Peyer's patch (tissue), 4 donors: ENCODE measurements at places on chromosomes 6 and 20. TPM values are rescaled to one million over a fixed set of nuclear protein-coding genes. Genes with fewer than 3 reads are reported as not detected.

ZNF512B gene
- 6.3 TPM for total RNA-seq

DNA sequence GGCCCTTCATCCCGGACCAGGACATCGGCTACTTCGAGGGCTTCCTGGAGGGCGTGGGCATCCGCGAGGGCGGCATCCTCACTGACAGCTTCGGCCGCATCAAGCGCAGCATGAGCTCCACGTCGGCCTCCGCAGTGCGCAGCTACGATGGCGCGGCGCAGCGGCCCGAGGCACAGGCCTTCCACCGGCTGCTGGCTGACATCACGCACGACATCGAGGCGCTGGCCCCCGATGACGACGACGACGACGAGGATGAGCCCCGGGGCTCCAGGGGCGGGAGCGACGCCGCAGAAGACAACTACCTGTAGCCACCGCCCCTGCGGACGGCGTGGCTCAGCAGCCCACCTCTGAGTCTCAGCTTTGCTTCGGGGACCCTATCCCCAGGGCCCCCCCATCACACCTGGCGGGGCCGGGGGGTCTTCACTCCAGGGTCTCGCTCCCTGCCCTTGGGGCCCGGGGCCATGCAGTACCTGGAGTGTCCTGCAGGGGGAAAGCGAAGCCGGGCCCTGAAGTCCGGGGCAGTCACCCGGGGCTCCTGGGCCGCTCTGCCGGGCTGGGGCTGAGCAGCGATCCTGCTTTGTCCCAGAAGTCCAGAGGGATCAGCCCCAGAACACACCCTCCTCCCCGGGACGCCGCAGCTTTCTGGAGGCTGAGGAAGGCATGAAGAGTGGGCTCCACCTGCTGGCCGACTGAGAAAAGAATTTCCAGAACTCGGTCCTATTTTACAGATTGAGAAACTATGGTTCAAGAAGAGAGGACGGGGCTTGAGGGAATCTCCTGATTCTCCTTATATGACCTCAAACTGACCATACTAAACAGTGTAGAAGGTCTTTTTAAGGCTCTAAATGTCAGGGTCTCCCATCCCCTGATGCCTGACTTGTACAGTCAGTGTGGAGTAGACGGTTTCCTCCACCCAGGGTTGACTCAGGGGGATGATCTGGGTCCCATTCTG, 20.8 kb upstream of the HCK start:
- DNase-seq: peak; percentile 84

- no peak for DNase-seq
Observed at GRCh38 chr20:61896058-61896961, 169.4 kb downstream of the TAF4 start.

DNA sequence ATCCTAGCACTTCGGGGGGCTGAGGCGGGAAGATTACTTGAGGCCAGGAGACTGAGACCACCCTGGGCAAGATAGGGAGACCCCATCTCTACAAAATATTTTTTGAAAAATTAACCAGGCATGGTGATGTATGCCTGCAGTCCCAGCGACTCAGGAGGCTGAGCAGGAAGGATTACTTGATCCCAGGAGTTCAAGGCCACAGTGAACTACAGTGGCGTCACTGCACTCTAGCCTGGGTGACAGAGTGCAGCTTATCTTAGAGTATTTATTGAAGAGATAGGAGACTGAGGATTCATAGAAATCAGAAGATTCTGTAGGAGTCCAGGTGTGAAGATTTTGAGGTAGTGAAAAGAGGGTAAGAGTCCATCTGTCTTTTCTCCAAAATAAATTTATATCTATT, 45.0 kb downstream of the SLC17A5 start:
- DNase-seq: no peak

DNA sequence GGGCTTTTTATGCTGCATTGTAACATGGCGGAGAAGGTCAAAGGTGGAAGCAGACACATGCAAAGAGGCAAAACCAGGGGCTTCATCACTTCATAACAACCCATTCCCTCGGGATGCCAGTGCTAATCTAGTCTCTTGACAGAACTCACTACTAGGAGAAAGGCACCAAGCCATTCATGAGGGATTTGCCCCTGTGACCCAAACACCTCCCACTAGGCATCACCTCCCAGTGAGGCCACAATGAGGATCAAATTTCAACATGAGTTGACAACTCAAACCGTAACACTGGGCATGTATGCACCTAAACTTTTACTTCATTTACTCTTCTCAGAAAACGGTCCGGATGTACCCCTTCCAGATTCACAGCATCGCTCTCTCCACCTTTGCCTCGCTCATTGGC, 61.9 kb downstream of the CDS2 start:
- no peak for DNase-seq

KCNK5 gene
- total RNA-seq: 110 TPM

LY6G6F gene
- total RNA-seq: not detected

GRCh38 chr6:115131709-115132490, 789.1 kb upstream of the HS3ST5 start:
- DNase-seq: no peak

- DNase-seq: no peak
Observed at GRCh38 chr20:30892541-30893345, 364.7 kb upstream of the DEFB115 start.

GRCh38 chr6:105620878-105621277, 218.0 kb upstream of the PREP start:
- DNase-seq: no peak

GRCh38 chr6:7921046-7921445, 10.5 kb upstream of the TXNDC5 start:
- DNase-seq: no peak

- no peak for DNase-seq
Observed at GRCh38 chr6:111464184-111464583, 18.8 kb downstream of the REV3L start.

DNA sequence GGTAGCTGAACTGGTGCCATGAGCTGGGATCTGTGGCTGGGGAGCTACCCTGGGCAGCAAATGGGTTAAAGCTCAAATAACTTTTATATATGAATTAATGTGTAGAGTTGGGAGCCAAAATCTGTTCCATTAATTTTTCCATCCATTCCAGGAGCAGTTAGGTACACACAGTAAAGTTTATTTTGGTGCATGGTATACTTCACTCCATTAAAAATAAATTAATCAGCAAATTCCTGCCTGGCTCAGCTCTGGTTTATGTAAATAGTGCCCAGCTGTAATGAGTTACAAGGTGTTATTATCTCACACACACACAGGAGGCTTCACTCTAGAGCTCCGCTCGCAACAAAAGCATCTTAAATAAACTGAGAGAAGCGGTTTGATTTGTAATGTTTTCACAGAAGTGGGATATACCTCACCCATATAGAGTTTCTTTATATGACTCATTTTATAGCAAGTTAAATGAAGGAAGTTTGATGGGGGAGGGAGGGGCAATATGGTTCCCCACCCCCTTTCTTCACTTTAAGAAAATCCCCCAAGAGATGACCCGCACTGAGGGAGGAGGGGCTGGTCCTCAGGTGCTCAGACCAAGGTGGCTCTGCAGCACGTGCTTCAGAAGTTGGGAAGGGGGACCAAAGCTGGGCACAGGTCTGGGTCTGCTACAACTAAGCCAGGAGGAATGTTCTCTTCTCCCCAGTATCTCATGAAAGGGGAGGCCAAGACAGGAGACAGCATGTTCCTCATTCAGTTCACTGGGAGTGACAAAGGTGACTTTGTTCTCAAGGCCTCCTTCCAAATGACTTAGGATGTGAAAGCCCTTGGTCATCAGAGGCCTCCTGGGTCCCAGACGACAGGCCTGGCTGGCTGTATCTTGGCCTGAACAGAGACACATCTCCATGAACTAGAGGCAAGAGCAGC, 10.5 kb upstream of the FAM83C start:
- no peak for DNase-seq

DNA sequence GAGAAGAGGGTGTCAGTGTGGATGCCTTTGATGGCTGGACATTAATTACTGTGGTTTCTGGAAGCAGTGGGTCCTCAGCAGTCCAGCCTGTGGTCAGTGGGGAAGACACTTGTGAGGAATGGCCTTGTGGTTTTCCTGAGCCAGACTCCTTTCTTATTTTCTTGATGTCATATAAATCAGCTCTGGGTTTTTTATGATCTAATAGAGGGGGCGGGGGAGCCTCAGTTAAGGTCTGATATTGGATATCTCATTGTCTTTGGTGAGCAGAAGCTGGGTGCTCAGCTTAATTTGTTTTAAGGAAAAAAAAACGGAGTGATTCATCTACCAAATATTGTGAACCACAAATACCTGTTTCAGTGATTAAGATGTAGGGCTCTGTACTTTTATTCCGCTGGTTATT, 62.1 kb downstream of the OTOR start:
- no peak for DNase-seq

PDE7B gene
- total RNA-seq: 2.8 TPM

DNA sequence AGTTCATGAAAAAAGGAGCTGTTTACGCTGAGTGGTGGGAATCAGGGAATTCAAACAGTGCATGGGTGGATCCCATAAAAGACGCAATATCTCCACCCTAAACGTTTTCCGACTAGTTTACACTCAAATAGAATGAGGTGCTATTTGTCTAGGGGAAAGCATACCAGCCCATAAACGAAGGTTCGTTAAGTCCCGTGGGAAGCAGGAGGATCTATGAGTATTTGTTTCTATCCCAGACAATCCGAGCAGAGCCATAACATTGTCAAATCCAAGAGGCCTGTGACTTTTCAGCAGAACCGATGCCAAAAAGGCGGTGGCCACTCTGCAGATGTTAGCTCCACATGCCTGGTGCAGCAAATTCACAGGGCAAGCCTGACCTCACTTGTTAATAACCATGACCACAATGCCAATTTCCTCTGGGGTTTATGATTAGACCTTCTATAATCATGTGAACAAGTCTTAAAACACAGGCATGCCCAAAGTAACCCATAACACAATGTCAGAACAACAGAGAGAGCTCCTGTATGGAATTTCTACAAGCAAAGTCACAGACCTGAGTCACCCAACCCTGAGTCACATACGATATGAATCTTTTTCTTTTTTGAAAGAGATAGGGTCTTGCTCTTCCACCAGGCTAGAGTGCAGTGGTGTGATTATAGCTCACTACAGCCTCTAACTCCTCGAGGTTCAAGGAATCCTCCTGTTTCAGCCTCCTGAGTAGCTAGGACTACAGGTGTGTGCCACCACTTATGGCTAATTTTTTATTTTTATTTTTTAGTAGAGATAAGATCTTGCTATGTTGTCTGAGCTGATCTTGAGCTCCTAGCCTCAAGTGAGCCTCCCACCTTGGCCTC, 123.3 kb downstream of the KIF13A start:
- no peak for DNase-seq
